ENCODE measurements at places on chromosomes 2 and 18. TPM values are rescaled to one million over a fixed set of nuclear protein-coding genes. Genes with fewer than 3 reads are reported as not detected.

The GNAL gene
- total RNA-seq, result 1.1 TPM

The ESPNL gene
- total RNA-seq, result not detected

The TM4SF20 gene
- total RNA-seq, result not detected

The RNF144A gene
- total RNA-seq, result 31.6 TPM

The C2orf80 gene
- total RNA-seq, result not detected

The RAB17 gene
- total RNA-seq, result 9.5 TPM

The HAAO gene
- total RNA-seq, result not detected

The ZSWIM2 gene
- 0.10 TPM for total RNA-seq

The TUBA4A gene
- total RNA-seq, result 24.8 TPM

The NAT8 gene
- total RNA-seq, result not detected

The SERPINB3 gene
- not detected for total RNA-seq

The DYNAP gene
- not detected for total RNA-seq

The NGEF gene
- total RNA-seq, result 0.10 TPM

The SERPINB7 gene
- not detected for total RNA-seq

The GALR1 gene
- not detected for total RNA-seq

The RNU2-63P gene
- total RNA-seq, result not detected

The FIGN gene
- 0.98 TPM for total RNA-seq

The VSNL1 gene
- not detected for total RNA-seq

The PROC gene
- not detected for total RNA-seq

The SP140 gene
- total RNA-seq, result not detected

The RAMP1 gene
- not detected for total RNA-seq

The SLC9A4 gene
- under 0.01 TPM for total RNA-seq

The CDK15 gene
- total RNA-seq, result not detected

The LCT gene
- not detected for total RNA-seq

The NDUFS1 gene
- 93.1 TPM for total RNA-seq

The TOGARAM2 gene
- 0.10 TPM for total RNA-seq

The IGFBP5 gene
- 0.65 TPM for total RNA-seq

The NT5C1B gene
- not detected for total RNA-seq

The ALPP gene
- not detected for total RNA-seq

The MEIS1 gene
- 0.76 TPM for total RNA-seq

The CCDC102B gene
- 3.6 TPM for total RNA-seq

The LYPD1 gene
- total RNA-seq, result 1.9 TPM

The MC2R gene
- not detected for total RNA-seq

The B3GNT7 gene
- 0.33 TPM for total RNA-seq

The CAPN14 gene
- not detected for total RNA-seq

The GAL3ST2 gene
- total RNA-seq, result not detected

The CCDC85A gene
- 6.2 TPM for total RNA-seq

The DAW1 gene
- 3.3 TPM for total RNA-seq

The AQP12A gene
- total RNA-seq, result not detected

The CAPN10 gene
- total RNA-seq, result 27.4 TPM

The VWC2L gene
- total RNA-seq, result not detected

The DUSP28 gene
- total RNA-seq, result 2.6 TPM

The CPLX4 gene
- total RNA-seq, result not detected

The TRIB2 gene
- 32.2 TPM for total RNA-seq

The MEP1B gene
- not detected for total RNA-seq

The TGFA gene
- 5.3 TPM for total RNA-seq

The NRBP1 gene
- total RNA-seq, result 138 TPM

The PIEZO2 gene
- 103 TPM for total RNA-seq

The AOX1 gene
- 10.1 TPM for total RNA-seq

The PAX3 gene
- total RNA-seq, result not detected

The RAX gene
- total RNA-seq, result not detected

The ANKRD30B gene
- not detected for total RNA-seq

The ACVR2A gene
- 10.1 TPM for total RNA-seq
